ENCODE measurements at places on chromosomes 11 and 22.

- no peak for DNase-seq
These were observed 85.1 kb downstream of the PHF21B start for GRCh38 chr22:44924710-44925109.

DNA sequence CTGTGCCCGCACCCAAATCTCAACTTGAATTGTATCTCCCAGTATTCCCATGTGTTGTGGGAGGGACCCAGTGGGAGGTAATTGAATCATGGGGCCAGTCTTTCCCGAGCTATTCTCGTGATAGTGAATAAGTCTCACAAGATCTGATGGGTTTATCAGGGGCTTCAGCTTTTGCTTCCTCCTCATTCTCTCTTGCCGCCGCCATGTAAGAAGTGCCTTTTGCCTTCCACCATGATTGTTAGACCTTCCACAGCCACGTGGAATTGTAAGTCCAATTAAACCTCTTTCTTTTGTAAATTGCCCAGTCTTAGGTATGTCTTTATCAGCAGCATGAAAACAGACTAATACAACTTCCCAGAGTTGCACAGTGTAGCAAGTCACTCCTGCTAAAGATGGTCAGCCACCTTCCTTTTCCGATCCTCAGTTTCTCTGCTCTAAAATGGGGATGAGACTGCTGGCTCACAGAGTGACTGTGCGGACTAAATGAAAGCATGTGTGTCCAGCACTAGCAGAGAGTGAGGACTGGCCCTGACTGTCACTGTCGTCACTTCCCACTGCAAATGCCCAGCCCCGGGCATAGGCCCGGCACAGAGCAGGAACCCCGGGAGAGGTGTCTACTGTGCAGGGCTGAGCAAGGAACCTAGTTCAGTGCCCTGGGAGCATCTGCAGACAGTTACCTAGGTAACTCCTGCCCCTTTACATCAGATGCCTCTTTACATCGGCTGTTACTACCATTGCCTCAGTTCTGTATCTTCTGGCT, 9.5 kb downstream of the TSKU start:
- no peak for DNase-seq

GRCh38 chr11:77140231-77140851, 12.3 kb downstream of the MYO7A start:
- DNase-seq, result no peak

DNA sequence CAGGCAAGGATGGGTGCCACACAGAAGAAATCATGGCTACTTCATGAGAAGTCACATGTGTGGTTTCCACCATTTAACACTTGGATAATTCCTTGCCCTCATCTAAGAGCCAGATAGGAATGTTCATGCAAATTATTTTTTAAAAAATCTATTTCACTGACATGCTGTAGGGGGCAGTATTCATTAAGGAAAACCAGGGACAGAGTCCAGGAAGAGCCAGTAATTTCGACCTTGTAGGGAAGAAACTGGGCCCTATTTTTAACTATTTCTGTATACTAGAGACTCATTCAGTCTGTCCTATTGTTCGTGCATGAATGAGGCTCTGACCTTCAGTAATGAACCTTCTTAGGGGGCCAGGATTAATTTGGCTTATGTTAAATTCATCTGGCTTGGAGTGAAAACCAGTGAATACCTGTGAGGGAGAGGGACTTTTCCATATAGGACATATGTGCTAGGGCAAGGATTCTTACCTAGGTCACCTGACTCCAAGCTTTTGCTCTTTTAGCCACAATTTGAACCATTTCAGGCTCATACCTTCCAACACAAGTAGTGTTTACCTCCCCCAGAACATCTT, 192.7 kb downstream of the NAV2 start:
- DNase-seq, result no peak

- DNase-seq, result no peak
These were observed 2.6 kb downstream of the EWSR1 start for GRCh38 chr22:29270475-29271271.

- peak; percentile 83 for DNase-seq
These were observed 5.2 kb downstream of the SBF1 start for GRCh38 chr22:50469377-50470305.

- no peak for DNase-seq
These were observed 44.6 kb downstream of the IGF2 start for GRCh38 chr11:2094354-2095197.

Data from stimulated activated CD4-positive, alpha-beta T cell treated with anti-CD3 and anti-CD28 coated beads, Interleukin-2, amount 100 ng/mL, for 48 hours (primary cell).